ENCODE measurements at places on chromosomes 4 and X.

DNA sequence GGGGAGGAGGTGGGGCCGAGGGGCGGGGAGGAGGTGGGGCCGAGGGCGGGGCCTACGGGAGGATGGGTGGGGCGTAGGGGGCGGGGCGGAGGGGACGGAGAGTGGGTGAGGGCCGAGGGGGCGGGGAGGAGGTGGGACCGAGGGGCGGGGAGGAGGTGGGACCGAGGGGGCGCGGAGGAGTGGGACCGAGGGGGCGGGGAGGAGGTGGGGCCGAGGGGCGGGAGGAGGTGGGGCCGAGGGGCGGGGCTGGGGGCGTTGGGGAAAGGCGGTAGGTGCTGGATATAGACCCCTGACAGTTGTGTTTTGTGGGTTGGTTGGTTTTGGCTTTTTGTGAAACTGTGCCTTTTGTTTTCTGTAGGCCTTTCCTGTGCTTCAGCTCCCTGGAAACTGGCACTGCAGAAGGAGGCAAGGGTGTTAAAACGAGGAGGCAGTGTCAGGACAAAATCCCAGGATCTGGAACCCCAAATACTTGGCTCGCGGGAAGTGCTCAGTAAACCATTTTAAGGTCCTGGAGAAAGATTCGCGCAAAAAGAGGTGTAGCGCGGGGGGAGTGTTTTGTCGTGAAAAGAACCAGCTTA, 580 bp upstream of the MMGT1 start:
- DNase-seq = no peak

DNA sequence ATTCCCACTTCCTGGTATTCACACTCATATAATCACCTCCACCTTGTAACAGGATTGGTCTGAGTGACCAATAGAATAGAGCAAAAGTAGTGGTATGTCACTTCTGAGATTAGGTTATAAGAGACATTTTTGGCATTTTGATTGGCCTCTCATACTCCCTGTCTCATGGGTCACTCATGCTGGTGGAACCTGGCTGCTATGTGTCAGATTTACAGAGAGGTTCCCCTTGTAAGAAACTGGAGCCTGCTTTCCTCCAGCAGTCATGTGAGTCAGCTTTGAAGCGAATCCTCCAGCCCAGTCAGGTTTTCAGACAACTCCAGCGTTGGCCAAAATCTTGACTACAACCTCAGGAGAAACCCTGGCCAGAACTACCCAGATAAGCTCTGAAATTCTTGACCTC, 2.6 kb upstream of the OTUD4 start:
- no peak for DNase-seq

DNA sequence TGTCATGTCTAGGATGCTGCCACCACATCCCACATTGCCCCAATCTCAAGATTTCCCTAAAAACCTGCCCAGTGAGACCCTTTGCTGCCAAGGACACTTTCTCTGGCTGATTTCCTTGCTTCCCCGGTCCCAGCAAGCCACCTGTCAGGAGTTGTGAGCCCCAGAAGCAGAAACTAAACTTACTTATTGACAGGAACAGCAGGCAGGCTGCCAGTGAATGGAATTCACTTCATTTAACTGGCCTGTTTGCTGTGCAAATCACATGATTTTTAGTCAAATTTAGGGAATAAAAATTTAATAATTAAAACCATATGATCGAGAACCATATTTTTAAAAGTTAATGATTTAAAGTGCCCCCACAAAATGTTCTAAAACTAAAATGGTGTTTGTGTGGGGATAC, 48.5 kb downstream of the MAMLD1 start:
- no peak for DNase-seq

DNA sequence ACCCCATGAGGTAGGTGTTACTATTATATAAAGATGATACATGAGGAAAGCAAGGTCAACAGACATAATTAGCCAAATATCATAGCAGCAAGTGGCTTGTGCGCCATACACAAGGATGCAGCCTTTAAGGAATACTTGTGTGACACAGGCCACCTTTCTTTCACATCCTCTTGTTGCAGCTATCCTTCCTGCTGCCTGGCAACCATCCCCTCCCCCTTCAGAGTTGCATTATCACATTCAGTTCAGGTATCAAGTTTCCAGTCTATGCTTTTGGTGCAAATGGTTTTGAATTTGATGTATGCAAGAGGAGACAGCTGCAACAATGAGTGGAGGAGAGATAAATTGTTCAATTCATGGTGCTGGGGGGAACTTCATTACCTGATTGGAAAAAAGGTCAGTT, 6.4 kb downstream of the ZCCHC18 start:
- no peak for DNase-seq

GRCh38 chr4:1330761-1331590, 16.0 kb upstream of the UVSSA start:
- no peak for DNase-seq

DNA sequence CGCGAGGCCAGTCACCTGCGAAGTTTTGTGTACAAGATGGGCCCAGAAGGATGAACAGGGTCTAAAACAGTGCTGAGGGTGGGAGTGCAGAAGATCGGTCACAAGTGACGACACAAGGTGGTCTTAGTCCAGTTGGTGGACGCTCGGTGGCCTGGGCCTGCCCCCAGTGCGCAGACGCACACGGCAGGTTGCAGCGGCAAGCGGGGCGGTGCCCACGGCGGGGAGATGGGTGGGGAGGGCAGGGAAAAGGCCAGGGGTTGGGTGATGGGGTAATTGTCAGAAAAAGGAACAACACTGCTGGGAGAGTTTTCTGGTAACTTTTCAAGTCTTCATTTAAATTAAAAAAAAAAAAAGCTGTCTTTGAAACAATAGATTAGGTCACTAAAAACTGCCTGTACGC, 1.0 kb upstream of the PRDX4 start:
- no peak for DNase-seq

DNA sequence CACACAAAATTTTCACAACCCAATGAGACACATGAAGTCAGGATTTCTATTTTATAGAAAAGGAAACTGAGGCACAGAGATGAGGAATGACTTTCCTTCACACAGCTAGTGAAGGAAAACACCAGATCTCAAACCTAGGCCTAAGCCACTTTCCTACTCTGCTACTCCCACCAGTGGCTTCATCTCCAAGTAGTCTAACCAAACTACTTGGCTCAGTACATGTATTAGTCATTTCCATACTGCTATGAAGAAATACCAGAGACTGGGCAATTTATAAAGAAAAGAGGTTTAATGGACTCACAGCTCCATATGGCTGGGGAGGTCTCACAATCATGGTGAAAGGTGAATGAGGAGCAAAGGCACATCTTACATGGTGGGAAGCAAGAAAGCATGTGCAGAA, 196.6 kb downstream of the EVC2 start:
- no peak for DNase-seq

- DNase-seq = no peak
These were observed 144.0 kb upstream of the ATOH1 start for GRCh38 chr4:93684571-93684970.

DNA sequence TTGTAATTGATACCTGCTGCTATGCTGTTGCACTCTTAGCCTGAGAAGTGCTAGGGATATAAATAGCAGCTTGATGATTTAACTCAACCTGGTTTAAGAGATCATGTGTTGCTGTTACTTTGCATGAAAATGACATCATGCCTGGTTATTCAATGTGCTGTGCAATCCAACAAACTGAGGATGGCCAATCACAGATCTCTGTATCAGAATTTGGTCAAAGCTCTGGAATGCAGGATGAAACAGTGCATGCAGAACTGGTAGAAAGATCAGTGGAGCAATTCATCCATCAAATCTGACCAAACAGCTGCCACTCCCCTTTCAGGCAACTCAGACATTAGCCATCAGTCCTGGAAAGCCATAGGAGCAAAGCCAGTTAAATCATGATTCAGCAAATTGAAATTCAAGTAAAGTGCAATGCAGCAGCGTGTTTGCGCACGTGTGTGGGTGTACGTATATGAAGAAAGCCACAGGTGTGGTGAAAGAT, 160.3 kb upstream of the RASGEF1B start:
- no peak for DNase-seq
